Fibroblast of skin of left biceps (primary cell): ENCODE measurements at places on chromosomes 11 and 22.

- DNase-seq: peak; percentile 94
These were observed 17.1 kb upstream of the SYTL2 start for GRCh38 chr11:85827748-85828639.

- DNase-seq: no peak
These were observed 1074.3 kb upstream of the TENM4 start for GRCh38 chr11:80515097-80515496.

- no peak for DNase-seq
These were observed 48.3 kb downstream of the ARHGEF12 start for GRCh38 chr11:120384476-120384875.

GRCh38 chr11:6203327-6203726 lies 2.0 kb upstream of the C11orf42 start:
- no peak for DNase-seq

- DNase-seq: no peak
These were observed 17.2 kb upstream of the SMCO4 start for GRCh38 chr11:93560199-93560932.

DNA sequence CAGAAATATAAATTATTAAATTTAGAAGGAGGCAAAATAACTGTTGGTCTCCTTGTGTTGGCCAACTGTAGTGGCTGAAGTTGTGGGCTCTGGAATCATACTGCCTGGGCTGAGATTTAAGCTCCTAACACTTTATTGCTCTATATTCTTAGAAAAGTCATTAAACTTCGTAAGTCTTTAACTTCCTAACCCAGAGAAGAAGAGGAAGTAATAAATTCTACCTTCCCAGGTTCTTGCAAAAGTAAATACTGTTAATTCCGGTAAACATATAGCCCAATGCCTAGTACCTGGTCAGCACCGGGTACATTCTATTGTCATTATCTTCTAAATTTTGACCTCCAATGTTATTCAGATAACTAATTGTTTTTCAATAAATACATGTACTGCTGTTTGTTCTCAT lies 4.5 kb downstream of the OR51T1 start:
- no peak for DNase-seq

DNA sequence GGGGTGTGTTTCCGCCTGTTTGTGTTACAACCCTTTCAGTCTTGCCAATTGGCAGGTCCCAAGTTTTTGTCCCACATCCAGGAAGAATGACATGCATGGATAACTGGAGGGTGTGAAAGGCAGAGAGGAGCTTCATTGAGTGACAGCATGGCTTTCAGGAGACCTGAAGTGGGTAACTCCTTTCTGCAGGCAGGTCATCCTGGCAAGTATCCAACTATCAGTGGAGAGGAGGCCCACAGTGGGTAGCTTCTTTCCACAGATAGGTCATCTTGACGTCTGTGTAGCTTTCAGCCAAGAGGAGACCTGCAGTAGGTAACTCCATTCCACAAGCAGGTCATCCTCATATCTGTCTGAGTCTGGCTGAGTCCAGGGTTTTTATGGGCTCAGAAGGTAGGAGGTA lies 1268.8 kb upstream of the CNTN5 start:
- no peak for DNase-seq

DNA sequence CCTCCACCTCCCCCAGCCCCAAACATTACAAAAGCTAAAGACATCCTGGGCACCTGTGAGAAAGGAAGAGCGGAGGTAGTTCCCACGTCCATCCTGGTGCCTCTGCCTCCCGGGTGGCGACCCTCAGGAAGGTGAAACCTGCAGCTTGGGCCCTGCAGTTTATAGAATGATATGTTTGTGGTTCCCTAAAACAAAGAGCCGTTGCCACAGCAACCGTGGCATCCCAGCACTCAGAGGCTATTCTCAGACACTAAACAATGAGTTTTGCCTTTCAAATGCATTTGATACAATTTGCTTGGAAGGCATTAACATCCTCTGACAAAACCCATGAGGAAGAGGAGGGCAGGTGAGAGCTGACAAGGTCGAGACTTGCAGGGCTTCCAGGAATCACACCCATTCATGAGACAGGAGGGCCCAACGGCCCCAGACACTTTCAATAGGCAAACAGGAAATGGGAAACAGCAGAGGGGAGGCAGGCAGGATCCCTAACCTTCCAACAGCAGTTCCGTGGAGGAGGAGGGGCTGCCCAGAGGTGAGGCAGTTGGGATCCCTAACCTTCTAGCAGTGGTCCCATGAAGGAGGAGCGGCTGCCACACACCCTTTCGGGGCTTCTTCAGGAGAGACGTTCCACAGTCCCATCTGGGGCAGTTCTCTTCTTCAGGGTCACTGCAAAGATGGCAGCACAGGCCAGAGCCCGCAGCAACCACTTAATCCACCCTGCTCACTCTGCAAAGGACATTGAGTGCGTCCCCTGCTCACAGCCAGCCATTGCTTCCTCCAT lies 379.2 kb downstream of the SHANK2 start:
- no peak for DNase-seq

- no peak for DNase-seq
These were observed 7.8 kb downstream of the LARGE2 start for GRCh38 chr11:45930031-45930794.

DNA sequence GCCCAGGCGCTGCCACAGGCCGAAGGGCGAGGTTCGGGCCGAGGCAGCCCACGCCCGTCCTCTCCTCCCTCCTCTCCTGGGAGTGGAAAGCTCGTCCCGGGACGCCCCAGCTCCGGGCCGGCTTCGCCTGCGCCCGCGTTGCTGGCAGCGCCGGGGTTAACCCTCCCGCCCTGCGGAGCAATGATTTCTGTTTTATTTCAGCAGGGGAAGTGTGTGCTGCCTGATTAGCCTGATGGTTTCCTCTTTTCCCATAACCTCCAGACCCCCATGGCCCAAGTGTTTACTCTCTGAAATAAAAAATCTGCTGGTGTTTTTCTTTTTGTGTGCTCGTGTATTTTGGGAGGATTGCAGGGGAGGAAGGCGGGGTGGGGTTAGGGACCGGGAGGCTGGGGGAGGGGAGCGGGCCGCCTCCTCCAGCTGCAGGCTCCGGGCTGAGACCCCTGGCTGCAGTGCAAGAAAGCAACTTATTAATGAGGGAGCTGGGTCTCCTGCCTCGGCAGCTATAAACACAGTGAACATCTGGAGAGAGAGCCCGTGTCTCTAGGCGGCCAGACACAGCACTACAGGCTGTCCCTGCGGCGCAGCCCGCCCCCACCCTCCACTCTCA lies 38.6 kb downstream of the ETS1 start:
- no peak for DNase-seq

DNA sequence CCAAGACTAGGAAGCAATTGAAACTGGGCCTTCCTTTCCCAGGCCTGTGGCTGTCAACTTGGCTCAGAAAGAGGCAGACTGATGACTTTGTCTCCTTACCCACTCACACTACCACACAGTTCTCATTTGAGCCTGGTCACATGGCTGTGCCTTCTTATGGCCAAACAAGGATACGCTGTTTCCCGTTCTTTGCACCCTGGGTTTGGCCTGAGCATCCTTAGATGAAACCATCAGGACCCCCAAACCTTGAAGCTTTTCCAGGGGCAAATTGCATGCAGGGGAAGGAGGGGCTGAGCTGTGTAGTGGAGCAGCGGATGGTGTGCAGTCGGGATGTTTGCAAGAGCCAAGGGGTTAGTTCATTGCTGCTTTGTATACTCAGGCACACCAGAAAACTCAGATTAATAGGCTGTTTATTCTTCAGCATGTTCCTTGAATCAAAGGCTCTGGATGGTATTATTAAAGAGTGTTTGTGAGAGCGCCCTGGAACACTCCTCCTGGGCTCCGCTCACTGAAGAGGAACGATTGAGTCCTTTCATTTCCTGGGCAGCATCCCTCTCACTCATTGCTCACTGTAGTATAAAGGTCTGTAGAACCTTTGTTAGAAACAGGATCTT lies 69.8 kb downstream of the ARFGAP2 start:
- no peak for DNase-seq
